NCI-H345 (cell line): ENCODE measurements at places on chromosomes 3 and 15.

GRCh38 chr3:194313560-194314387 is 37.4 kb downstream of the CPN2 start:
- DNase-seq, result peak; percentile 15

DNA sequence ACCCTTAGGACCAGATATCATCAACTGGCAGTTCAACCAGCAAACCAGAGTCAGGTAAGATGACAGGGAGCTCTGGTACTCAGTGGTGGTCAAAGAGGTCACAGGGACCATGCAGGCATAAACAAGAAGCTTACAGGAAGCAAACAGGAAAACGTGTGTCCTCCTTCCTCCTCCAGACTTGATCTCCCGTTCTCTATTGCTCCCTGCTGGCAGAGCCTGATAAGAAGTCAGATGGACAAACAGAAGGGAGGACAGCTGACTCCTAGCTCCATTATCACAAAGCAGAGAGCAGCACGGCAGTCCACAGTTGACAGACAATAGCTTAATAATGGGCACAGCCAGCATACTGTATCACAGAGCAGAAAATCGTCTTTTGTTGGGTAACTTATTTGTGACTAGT is 156.5 kb upstream of the SLC2A2 start:
- DNase-seq, result no peak

- DNase-seq, result no peak
These were observed 70.8 kb downstream of the USP13 start for GRCh38 chr3:179723617-179724016.

DNA sequence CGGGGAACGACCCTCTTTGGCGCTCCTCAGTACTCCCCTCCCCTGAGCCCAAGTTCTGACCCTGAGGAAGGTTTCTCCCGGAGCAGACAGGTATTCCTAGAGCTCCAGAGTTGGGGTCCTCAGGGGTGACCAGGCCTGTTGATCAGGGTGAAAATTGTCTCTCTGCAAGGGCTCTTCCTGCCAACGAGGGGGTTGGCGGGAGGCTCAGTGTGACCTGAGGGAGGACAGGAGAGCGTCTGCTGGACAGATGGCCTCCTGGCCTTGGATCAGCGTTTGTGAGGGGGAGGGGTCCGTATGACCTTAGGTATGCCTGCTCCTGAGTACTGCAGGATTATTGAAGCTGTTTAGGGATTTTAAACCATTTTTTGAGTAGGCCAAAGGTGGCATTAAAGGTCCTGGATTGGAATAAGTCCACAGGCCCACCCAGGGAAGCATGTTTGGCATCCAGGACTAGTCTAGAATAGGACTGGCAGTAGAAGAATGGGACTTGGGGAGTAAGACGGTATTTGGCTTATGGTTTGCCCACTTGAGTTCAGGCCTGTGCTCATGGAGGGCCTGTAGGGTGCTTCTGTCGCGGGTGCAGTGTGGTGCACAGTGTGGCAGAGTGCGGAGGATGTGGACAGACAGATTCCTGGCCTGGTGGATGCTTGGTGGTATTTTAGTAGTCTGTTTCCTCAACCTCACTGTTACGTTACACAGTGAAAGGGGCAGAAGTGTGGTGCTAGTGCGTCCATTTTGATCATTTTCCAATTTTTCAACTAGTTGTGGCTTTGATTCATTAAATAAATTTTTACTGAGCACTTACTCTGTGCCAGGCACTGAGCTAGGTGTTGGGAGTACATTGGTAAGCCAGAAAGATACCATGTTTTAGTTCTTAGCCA is 959 bp downstream of the ZNF592 start:
- DNase-seq, result no peak

GRCh38 chr3:132623646-132624045 is 26.6 kb downstream of the ACKR4 start:
- no peak for DNase-seq

GRCh38 chr3:95401693-95402092 is 1338.8 kb downstream of the NSUN3 start:
- DNase-seq, result no peak

GRCh38 chr15:75198560-75199356 is 2.9 kb upstream of the C15orf39 start:
- DNase-seq, result no peak
